ENCODE measurements at places on chromosomes 12 and 14. TPM values are rescaled to one million over a fixed set of nuclear protein-coding genes. Genes with fewer than 3 reads are reported as not detected.

The OR4E2 gene
- not detected for total RNA-seq

The KLHL33 gene
- total RNA-seq = not detected

The PRKD1 gene
- total RNA-seq = not detected

The EML5 gene
- 0.66 TPM for total RNA-seq

The P2RX7 gene
- total RNA-seq = 6.2 TPM

The AGAP2 gene
- total RNA-seq = 28.2 TPM

The PDE6H gene
- total RNA-seq = not detected

The PPFIA2 gene
- total RNA-seq = not detected

The NYNRIN gene
- total RNA-seq = not detected

The KCNH5 gene
- not detected for total RNA-seq

The CEBPE gene
- total RNA-seq = 0.35 TPM

The PLEK2 gene
- 1.7 TPM for total RNA-seq

The ANKRD52 gene
- 69.0 TPM for total RNA-seq

The RDH5 gene
- total RNA-seq = 8.4 TPM

The NINJ2 gene
- total RNA-seq = 4.8 TPM

The TAS2R19 gene
- 3.9 TPM for total RNA-seq

The PIANP gene
- 0.09 TPM for total RNA-seq

The ACOT4 gene
- 1.3 TPM for total RNA-seq

The CRIP1 gene
- total RNA-seq = 110 TPM

The LALBA gene
- not detected for total RNA-seq

The ACIN1 gene
- 224 TPM for total RNA-seq

The SLCO1B1 gene
- total RNA-seq = not detected

The MAPKAPK5 gene
- 80.2 TPM for total RNA-seq

The ZNF839 gene
- total RNA-seq = 20.9 TPM

The GPRC5D gene
- not detected for total RNA-seq

The GYS2 gene
- total RNA-seq = 0.17 TPM

The PAPLN gene
- total RNA-seq = 0.54 TPM

The MANSC4 gene
- total RNA-seq = not detected

The EFS gene
- not detected for total RNA-seq

The POLE gene
- total RNA-seq = 180 TPM

The BMP4 gene
- total RNA-seq = not detected

The DEPDC4 gene
- 1.3 TPM for total RNA-seq

The SLC35E3 gene
- total RNA-seq = 3.8 TPM

The GLIPR1L1 gene
- not detected for total RNA-seq

The LTBR gene
- total RNA-seq = 1.7 TPM

The FBLN5 gene
- 1.3 TPM for total RNA-seq

The OR6C2 gene
- not detected for total RNA-seq

The TTC9 gene
- 4.8 TPM for total RNA-seq

The EML1 gene
- 1.8 TPM for total RNA-seq

The KCNMB4 gene
- total RNA-seq = 0.19 TPM

The ERP27 gene
- total RNA-seq = 1.5 TPM

The WNT1 gene
- not detected for total RNA-seq

The USP44 gene
- total RNA-seq = 3.8 TPM

The DENND5B gene
- 0.19 TPM for total RNA-seq

The CPNE6 gene
- not detected for total RNA-seq

The SERPINA9 gene
- not detected for total RNA-seq

The ANKRD33 gene
- not detected for total RNA-seq

The B3GNT4 gene
- 1.0 TPM for total RNA-seq

The MSRB3 gene
- not detected for total RNA-seq

The KRT72 gene
- not detected for total RNA-seq

The FAIM2 gene
- total RNA-seq = 0.54 TPM
